NCI-H1092 treated with DMSO at 0.1 percent for 48 hours (cell line): ENCODE measurements at places on chromosomes 11 and 22.

- no peak for DNase-seq
Measured at GRCh38 chr11:57646194-57646798, 3.4 kb downstream of the YPEL4 start.

GRCh38 chr11:111378861-111379601 is at the start of gene POU2AF1:
Gene POU2AF1 (minus strand): TSS chr11:111379275. CDS start chr11:111379177, 98 bp downstream.
- no peak for DNase-seq

- peak; percentile 23 for DNase-seq
Measured at GRCh38 chr11:67071420-67072284, 15.0 kb downstream of the RHOD start.

DNA sequence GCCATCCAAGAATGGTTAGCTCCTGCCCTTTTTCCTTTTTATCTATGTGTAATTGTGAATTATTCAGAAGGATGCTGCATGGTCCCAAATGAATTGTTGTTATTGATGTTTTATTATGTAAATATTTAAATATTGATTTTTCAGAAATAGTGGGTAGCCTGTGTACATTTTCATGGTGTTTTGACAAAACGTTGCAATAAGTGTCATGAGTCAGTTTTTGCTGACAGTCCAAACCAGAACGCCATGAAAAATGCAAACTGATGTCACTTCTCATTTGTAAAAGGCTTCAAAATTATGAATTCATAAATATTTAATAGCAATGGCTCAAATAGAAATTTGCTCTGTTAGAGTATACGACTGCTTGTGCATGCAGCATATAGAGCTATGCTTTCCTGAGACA is 422.5 kb downstream of the CNTN5 start:
- no peak for DNase-seq

- no peak for DNase-seq
Measured at GRCh38 chr22:33789690-33790253, 130.5 kb downstream of the LARGE1 start.

GRCh38 chr11:79054636-79055035 is 386.2 kb downstream of the TENM4 start:
- no peak for DNase-seq

GRCh38 chr11:3959015-3959902 is 103.8 kb downstream of the STIM1 start:
- DNase-seq: no peak

DNA sequence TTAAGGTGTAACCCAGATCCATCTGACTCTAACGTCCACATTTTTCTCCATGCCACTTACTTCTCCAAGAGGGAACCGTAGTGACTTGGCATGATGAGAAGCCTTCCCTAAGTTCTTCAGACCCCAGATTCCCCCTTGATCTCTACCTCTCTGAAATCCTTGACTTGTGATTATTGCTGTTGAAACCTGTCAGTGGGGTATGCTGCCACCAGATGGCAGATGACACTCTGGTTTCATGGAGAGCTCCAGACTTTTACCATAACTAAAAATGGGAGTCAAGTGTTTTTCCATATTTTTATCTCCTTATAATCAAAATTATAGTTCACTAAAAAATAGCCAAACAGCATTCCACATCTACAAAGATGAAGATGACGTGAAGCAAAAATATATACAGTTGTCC is 504.2 kb downstream of the SOX6 start:
- DNase-seq: peak; percentile 28

DNA sequence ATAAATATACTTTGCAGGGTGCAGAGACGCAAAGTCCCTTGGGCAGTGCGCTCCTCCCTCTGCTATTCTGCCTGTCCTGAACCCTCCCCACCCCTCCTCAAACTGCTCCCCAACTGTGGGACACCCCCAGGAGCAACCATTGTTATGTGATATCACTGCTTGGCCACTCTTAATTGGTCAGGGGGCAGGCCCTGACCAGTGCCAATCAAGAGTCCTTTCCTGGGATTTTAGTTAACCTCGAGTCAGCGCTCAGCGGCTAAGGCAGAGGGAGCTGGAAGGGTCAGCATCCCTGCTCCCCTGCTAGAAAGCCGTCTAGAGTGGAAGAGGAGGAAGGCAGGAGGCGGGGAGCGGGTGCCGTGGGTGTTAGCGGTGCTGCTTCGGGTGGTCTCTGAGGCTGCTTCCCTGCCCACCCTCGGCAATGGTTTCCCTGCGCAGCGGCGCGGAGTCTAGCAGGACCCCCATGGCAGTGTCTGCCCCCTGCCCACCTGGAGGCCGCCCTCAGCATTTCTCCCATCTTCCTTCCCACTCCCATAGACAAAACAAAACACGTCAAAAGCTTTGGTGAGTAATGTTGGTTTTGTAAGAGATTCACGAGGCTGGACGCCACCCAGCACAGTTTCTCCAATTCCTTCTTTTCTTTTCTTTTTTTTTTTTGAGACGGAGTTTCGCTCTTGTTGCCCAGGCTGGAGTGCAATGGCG is 38.4 kb upstream of the A4GALT start:
- DNase-seq: no peak

DNA sequence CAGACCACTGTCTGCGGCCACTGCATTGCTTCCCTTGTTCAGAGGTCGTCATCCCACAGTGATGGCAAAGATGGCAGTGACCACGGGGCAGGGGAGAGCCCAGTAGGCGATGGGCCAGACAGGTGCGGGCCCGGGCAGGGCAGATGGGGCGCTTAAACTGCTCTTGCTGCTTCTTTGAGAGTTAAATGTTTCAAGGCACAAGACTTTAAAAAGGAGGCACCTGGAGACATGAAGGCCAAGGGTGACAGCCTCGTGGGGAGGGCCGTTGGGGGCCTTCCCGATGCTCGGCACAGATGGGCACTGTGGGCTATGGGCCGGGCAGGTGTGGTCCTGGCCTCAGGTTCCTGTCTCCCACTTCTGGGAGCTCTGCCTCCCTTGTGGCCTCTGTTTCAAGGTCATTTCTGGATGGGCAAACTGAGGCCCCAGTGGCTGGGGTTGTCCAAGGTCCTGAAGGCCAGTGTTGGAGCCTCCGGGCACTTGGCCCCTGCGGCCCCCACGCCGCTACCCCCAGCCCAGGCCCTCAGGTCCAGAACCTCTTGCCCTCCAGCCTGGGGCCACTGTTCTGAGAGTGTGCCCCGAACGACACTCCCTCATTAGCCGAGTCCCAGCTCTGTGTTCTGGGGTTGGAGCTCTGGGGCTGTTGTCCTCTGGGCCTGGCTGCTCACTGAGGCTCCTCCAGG is 16.9 kb upstream of the CCDC188 start:
- DNase-seq: no peak

DNA sequence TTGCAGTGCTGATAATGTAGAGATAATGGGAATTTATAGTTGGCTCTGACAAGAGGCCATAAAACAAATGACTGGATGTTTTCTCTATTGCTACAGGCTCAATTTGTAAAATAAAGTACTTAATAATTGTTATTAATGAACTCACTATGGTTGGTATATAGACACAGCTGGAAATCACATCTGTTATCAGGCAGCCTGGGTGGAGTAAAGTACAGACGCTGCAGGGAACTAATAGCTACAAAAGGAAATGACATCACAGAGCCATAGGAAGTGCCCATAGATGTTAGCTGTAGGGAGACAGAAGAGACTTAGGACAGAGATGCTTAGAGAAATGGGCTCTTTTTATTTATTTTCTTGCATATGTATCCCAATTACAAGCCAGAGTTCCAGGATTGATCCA is 81.0 kb upstream of the SNX19 start:
- no peak for DNase-seq

DNA sequence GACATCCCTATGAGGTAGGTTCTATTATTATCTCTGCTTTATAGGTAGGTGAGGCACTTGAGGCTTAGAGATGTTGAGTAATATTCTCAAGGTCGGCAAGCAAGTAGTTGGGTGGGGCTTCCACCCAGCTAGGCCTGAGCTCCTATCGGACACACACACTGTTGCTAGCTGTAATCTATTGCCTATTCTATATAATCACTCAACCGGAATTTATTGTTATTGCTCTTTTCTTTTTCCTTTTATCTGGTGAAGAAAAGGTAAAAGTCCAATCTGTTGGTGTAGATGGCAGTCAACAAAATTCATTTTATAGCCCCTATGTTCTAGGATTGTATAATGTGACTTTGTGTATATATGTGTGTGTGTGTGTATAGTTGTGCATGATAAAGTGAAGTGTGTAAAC is 3.4 kb downstream of the OR9Q2 start:
- DNase-seq: no peak

DNA sequence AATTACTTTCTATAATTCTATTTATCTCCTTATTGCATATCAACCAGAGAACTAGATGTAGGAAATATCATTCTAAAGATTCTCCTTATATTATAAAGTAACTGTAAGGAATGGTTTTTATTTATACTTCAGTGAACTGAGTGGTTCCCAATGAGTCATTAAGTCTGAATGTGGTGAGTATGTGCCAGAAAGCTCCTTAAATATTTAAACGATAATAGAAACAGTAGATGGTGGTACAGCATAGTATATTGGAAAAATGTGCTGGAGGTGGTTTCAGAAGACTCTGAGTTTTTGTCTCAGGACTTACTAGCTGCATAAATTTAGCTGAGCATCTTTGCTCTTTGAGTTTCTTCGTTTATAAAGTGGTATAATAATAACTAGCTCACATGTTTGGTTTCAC is 653.5 kb downstream of the FAM181B start:
- DNase-seq: no peak

DNA sequence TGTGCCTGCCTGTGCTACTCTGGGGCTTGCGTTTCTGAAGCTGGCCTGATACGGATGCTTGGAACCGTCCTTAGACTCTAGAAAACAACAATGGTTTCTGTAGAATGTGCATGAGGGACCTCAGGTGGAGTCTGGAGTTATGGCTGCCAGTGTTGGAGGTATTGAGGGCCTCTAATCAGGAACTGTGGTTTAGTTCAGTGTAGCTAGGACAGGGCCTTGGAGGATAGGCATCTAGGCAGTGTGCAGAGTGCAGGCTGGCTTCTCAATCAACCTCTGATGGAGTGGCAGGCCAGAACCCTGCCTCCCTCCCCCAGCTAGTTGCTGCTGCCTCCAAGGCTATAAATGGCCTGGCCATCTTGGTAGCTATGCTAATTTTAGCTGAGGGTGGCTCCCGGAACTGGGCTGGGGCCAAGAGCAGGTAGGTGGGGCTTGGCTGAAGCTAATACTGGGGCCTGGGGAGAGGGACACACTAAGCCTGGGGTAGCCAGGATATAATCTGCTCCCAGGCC is 4.0 kb downstream of the STIM1 start:
- no peak for DNase-seq

- peak; percentile 73 for DNase-seq
Measured at GRCh38 chr11:59135648-59136461, 6.8 kb upstream of the FAM111A start.

- no peak for DNase-seq
Measured at GRCh38 chr11:56961609-56962008, 27.1 kb upstream of the OR5AK2 start.

DNA sequence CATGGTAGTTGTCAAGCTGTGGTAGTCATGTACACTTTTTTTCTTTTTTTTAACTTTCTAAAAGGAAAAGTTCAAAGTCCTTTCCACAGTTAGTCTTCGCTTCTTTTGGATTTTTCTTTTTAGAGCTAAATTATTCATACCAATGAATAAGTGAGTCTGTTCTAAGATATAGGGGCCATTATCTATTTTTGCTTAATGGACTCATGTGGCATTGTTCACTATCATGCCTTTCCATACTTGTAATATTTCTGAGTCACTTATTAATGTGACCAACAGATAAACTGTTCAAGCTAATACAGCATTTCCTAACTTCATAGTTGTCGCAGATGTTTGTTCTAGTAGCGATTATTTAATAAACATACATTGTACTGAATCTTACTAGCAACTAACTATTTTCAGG is 8.0 kb upstream of the B3GNT6 start:
- DNase-seq: no peak

GRCh38 chr11:8180469-8180868 is 11.6 kb upstream of the RIC3 start:
- no peak for DNase-seq

DNA sequence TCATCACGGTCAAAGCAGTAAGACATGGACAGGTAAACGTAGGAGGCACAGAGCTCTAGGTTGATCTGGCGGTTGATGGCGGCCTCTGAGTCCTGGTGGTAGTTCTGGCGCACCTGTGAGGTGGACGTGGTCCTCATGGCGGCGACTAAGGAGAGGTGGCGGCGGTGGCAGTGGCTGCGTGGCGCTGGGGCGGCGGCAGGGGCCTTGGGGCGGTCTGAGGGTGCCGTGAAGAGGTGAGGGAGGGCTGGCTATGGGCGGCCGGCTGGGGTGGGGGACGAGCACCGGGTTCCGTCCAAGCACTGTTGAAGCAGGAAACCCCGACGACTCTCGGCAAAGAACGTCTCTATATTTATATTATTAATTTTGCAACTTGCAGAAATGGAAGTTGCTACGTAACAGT is 85.6 kb downstream of the RSF1 start:
- DNase-seq: no peak

DNA sequence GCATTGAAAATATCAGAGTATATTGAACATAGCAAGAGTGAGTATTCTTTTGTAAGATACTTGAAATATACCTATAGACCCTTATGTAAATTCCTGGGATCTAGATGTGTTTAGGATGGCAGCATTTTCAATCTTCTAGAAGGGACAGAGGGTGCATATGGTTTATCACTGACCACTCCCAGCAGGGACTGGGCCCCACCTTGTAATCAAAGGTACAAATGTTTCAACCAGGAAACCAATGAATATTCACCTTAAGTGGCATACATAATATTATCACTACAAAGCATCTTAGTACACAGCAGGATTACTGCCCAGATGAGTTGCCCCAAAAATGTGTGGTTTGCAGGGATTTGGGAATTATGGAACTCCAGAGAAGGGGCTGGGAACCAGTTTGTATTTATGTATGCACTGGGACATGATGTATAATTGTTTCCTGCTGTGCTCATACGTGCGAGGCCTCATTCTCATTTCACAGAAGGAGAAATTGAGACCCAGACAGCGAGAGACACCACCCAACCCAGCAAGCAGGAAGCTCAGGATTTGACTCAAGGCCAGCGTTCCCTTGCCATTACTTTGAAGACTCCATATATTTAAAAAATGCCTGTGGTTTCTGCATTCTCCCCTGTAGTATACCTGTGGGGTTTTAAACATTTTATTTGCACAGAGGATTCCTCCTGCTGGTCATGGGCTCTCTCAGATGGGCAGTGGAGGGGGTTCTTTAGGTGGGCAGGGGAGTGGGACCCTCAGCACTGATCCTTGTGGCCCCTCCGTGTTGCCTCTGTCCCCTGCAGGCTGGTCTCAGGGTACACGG is 5.2 kb downstream of the APOL4 start:
- DNase-seq: no peak

DNA sequence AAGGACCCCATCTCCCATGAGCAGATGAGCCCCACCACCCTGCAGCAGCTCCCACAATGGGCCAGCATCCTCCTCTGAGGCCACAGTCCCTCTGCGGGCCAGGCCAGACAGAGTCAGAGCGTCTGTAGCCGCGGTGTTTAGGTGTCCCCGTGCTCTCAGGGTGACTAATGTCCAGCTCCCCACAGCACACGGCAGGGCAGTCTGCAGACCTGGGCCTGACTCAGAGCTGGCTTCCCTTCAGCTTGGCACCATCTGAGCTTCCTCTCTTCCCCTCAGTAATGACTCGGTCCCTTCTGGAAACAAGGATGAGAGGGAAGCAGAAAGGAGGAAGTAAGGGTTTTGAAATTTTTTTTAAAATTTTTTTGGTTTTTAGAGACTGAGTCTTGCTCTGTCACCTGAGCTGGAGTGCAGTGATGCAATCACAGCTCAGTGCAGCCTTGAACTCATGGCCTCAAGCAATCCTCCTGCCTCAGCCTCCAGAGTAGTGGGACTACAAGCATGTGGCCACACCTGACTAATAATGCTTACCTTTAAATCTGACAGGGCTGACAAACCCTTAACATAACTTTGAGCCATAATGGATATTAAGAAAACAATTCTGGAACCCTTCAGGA is 28.5 kb downstream of the LRRC74B start:
- no peak for DNase-seq

- DNase-seq: no peak
Measured at GRCh38 chr11:133621611-133622010, 89.3 kb upstream of the OPCML start.

GRCh38 chr11:12789596-12790215 is 115.5 kb downstream of the TEAD1 start:
- DNase-seq: no peak
